DMS 273 treated with DMSO at 0.1 percent for 48 hours (cell line): ENCODE measurements at places on chromosomes 1 and 21.
A peak's percentile ranks its signal among the peaks of the same experiment; 100 is the strongest.

DNA sequence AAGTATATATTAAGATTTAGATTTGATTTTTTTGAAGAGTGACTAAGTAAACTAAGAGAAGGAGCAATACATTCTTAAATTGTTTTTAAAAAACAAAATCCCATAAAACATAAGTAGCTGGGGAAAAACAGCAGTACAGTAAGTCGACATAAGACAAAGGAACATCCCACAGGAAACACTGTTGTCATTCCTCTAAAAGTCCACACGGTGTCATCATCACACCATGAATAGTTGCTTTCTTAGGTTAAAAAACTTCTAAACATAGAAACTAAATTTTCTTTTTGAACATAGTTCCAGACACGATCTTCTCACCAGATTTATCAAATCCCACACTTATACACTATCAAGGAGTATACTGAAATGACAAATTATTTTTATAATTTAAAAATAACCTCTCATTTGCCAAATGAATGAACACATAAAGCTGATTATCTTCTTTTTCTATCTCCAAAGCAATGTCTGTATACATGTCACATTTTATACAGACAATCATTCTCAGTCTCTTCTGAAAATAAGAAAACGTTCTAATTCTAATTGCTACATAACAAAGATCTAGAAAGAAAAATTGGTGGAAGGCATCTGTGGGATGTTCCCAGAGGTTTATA is 15.8 kb downstream of the ODF2L start:
- peak; percentile 29 for DNase-seq

DNA sequence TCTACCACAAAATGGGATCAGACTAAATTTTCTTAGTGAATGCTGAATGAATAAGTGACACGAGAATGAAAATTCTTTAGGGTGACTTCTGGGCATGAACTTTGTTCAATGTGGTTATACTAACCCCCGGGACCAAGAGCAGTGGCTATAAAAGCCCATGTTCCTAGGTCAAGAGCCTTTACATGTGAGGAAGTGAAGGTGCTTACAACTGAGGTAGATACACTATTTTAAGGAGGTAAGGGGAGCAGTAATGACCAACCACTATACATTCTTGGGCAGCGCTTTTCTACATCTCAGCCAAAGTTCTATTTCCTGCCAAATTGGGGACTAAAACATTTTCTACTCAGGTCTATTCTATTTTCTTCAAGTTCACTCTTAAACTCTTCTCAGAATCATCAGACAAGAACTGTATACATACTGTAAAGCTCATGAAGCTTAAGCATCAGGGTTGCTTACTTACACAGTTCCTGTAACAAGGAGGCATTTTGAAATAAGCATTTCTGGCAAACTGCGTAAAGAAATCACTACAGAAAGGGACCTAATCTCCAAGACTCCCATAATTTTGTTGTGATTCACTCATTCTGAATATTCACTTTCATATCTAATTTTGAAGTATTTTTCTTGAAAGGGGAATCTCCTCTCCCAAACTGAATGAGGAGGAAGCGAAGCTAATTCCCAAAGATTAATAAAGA is 8.5 kb upstream of the ARHGAP29 start:
- DNase-seq = no peak

DNA sequence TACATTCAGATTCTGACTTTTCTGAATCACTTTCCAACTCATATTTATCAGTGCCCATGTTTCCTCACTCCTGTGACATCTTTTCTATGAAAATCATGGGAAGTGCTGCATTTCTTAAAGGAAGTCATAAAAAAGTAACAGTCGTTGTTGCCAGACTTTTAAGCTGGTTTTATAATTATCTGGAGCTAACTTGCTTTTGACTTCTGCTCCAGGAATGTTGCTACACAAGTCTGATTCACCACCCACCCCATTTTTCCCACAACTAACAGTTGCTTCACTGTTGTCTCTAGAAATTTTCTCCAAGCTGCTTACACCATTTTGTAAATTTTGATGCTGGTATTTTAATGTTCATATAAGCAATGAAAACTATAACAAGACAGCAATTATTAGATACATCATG is 12.2 kb downstream of the FCRLB start:
- no peak for DNase-seq

DNA sequence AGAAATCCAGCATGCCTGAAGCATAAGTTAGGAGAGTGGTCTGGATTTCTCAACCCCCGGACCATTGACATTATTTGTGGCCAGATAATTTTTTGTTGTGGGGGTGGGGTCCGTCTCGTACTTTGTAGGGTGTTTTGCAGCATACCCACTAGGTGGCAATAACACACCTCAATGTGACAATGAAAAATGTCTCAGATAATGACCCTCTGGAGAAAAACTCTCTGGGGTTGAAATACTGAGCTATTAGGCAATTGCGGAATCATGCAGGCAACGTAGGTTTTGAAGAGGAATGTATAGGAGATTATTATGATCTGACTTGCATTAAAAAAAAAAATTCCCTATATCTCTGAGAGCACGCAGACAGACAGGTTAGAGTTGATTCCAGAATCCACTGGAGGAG is 25.3 kb upstream of the RRP15 start:
- DNase-seq = peak; percentile 2

GRCh38 chr1:8523666-8524206 is 205.8 kb downstream of the SLC45A1 start:
- DNase-seq = no peak

- no peak for DNase-seq
These were observed 4.2 kb downstream of the MAN1C1 start for GRCh38 chr1:25620701-25621350.

DNA sequence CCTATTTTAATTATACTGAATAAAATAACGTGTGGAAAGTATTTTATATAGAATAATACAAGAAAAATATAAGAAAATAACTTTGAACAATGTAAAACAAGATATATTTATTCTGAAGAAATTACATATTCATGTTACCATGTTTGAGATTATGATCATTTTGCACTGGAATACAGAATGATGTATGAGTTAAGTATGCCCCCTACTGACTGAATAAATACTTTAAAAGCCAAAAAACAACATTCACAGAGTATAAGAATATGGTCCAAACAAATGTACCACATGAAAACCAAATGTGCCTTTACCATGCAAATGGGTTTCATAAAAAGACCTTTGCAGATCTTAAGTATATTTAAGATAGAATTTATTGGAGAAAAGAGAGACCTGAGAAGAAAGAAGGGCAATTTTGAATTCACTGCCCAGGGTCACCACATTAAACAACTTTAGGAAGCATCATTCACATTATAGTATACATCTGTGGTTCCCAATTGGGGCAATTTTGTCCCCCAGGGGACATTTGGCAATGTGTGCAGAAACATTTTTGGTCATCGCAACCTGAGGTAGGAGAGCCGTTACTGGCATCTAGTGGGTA is 136.6 kb upstream of the GFI1 start:
- DNase-seq = no peak

- DNase-seq = peak; percentile 25
These were observed 10.8 kb downstream of the BLACAT1 start for GRCh38 chr1:205444931-205445645.

- peak; percentile 54 for DNase-seq
These were observed 33.5 kb upstream of the HHAT start for GRCh38 chr1:210294999-210295745.

GRCh38 chr1:45793942-45794604 is 9.3 kb upstream of the MAST2 start:
- no peak for DNase-seq

GRCh38 chr1:6105218-6105679 is 59.6 kb downstream of the KCNAB2 start:
- DNase-seq = no peak

GRCh38 chr1:93612510-93612909 is 69.1 kb downstream of the BCAR3 start:
- DNase-seq = no peak

GRCh38 chr1:174753131-174753530 is 246.6 kb upstream of the CACYBP start:
- DNase-seq = no peak

DNA sequence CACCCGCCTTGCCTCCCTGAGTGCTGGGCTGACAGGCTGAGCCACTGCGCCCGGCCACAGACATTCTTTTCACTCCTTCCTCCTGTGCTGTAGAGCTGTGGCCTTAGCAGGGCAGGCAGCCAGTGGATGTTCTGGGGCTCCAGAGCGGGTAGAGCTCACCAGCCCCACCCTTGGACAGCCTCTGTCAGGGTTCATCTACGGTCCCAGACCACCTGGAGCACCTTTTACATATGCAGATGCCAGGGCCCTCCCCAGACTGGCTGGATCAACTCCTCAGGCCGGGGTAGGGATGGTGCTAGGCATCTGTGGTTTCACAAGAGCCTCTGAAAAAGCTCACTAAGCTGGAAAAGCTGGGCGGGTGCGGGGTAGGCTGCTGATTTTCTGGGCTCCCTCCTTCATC is 4.6 kb downstream of the ATP13A2 start:
- DNase-seq = no peak
